ENCODE measurements at places on chromosomes 5 and 9.

DNA sequence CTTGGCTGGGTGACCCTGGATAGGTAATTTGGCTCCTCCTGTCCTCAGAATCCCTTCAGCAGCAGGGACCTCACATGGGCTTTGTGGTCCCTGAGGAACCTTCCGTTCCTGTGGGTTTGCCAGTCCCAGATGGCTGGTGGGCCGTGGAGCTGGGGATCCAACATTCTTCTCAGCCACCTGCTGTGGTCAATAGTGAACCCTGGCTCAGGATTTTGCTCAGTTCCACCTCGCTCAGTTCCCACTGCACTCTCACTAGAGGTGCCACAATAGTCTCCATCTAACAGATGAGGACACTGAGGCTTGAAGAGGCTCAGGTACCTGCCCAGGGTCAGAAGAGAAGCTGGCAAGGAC is 17.1 kb upstream of the SPOUT1 start:
- DNase-seq: no peak

GRCh38 chr5:117475919-117476318 is 901.3 kb upstream of the SEMA6A start:
- DNase-seq: no peak

GRCh38 chr9:123643518-123643917 is 286.4 kb downstream of the DENND1A start:
- DNase-seq: no peak

DNA sequence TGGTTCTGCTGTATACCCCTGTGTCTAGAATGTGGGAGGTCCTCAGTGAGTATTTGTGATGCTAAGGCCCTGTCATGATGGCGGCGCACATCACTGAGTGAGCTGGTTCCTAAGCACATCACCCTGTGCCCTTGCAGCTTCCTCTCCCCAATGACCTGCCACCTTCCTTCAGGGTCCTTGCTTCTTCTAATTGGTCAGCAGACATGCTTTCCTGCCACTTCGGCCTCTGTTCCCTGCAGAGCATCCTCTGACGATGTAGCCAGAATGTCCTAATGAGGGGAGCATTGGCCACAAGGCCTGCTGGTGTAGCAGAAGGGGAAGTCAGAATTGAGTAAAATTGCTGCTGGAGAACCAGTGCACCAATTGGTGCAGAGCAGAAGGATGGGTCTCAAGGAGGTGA is 31.1 kb upstream of the ANGPTL2 start:
- no peak for DNase-seq

DNA sequence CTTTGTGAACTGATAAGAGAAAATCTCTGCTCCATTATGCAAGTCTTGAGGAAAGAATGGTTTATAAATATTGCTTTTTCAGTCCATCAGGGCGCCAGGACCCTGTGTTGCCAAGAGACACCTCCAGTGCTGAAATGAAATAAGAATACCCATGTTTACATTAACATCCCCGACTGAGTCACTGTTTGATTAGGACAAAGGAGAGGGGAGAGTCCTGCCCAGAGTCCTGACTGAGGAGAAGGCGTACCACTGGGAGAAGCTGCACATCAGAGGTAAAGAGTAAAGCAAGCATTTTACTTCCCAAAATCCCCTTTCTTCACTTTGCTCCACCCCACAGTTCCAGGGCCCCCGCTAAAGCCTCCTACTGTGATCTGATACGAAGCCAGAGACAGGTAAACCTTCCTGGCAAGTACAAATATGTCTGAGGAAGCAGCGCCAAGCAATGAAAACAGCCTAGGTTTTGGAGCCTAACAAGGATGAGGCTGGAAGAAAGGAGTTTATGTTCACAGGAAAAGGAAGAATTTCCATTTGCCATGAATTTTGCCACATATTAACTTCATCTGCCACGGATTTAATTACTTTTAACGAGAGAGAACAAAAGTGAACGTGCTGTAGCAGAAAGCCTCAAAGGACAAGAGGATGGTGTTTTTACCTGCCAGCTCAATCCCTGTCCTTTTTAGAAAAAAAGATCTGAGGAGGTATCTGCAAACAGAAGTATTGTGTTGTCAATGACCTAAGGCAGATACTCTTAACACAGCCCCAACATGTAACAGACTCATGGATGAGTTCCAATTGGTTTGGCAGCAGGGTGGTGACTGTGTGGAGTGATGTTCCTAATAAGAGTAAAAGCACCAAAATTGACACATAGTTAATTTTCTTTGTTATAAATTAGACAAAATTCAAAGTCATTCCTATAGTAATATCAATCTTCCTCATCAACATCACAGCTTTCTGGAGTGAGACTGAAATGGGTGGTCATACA is 209.4 kb upstream of the TLE4 start:
- no peak for DNase-seq

GRCh38 chr9:5186416-5187169 is 1.2 kb upstream of the INSL6 start:
- peak; percentile 77 for DNase-seq

- DNase-seq: no peak
These were observed 54.8 kb upstream of the ANGPTL2 start for GRCh38 chr9:127177231-127177630.

DNA sequence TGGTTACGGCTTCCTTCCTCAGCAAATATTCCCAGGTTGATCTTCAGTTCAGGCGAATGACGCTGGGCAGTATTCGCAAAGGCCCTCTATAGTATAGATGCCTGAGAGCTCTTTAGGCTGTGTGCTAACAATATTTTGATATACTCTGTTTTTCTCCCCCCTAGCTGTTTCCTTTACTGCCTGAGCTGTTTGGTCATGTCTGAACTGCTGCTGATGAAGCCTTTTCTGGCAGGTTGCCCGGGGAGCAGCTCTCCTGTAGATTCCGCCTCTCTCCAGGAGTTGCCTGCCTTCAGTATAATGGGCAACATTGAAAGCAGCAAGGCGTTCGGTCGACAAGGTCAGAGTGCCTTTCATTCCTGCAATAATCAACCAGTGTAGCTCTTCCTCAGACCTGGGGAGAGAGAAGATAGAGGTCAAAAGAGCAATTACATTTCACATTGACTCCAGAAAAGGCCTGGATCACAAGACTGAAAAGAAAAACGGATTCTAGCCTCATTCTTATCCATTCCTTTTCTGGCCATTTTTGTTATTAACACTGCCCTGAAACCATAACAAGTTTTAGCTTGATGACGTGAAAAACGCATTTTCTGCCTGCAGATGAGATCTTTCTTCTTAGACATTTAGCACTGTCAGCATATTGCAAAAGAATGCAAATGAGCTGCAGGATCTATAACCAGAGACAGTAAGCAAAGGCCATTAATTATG is 60.1 kb upstream of the ZNF608 start:
- DNase-seq: peak; percentile 89
